ENCODE measurements at places on chromosomes 2 and 18.

DNA sequence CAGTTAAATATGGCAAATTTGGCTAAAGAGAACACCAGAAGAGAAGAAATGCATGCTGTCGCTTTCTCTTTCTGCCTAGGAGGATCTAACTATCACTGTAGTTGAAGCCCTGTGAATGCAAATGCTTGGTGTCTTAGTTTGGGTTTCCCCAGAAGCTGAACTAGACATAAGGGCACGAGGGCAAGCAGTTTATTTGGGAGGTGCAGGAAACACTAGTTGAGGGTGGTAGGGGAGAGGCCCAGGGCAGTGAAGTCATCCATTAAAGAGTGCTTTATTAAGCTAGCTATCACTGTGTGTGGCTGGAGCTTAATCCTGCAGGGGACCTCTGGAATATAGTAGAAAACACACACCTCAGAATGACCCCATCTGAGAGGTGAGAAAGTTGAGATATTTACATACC is 639.8 kb upstream of the ZEB2 start:
- no peak for DNase-seq

GRCh38 chr2:221480163-221480562 is 91.9 kb downstream of the EPHA4 start:
- DNase-seq, result no peak

DNA sequence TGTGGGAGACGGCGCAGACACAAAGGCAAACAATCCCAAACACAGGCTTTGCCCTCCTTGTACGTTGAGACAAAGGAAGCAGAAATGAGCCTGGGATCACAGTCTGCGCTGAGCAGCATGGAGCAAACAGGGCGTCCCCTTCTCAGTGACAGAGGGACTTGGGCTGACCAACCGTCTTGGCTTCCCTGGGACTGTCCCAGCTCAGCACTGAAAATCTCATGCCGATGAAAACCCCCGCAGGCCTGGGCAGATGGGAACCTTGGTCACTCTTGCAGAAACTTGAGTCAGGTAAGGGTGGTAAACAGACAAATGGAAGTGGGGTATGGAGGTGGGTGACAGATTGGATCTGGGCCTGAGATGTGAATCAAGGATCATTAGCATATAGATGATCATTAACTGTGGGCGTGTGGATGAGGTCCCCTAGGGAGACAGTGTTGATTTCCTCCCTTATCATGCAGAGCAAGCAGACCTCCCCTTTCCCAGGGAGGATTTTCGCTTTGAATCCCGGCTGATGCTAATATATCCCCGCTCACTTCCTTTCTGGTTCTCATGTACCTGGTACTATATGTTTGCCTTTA is 19.1 kb upstream of the SH3BP4 start:
- no peak for DNase-seq

GRCh38 chr2:240596491-240596931 is 10.0 kb downstream of the CAPN10 start:
- DNase-seq, result no peak

GRCh38 chr2:207046724-207047123 is 107.4 kb downstream of the CPO start:
- DNase-seq, result no peak

All from cortex of kidney (tissue), 1 donor.